ENCODE measurements at places on chromosomes 2 and 18. TPM values are rescaled to one million over a fixed set of nuclear protein-coding genes. Genes with fewer than 3 reads are reported as not detected.

DNA sequence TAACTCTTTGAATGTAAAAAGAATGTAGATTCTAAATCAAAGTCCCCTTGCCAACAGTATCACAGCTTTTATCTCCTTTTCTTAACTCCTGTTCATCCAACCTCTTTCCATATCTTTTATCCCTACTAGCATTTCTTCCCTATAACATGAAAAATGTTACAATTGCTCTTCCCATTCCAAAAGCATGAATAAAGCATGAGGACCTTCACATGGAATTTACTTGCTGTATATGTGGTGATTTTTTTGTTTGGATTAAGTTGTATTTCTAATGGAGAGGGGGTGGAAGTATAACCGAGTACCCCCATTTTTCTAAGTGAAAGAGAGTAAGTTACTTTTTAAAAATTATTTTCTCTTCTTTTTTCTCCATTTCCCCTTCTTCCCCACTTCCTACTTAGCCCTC, 94.9 kb upstream of the RBBP8 start:
- no peak for DNase-seq

DNA sequence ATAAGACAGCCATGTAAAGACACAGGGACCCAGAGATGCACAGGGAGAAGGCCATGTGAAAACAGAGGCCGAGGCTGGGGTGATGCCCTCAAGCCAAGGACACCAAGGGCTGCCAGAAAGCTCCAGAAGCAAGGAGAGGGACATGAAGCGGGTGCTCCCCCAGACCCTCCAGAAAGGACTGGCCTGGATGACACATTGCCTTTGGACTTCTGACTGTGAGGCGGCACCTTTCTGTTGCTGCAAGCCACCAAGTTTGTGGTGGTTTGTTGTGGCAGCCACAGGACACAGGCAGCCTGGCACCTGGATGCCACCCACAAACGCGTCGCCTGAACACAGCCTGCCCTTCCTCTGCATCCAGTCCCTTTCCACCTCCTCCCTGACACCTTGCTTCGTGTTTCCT, 67.1 kb downstream of the RHOB start:
- no peak for DNase-seq

- DNase-seq, result no peak
These were observed 104.7 kb upstream of the CDCA7 start for GRCh38 chr2:173249661-173250641.

- no peak for DNase-seq
These were observed 137.2 kb upstream of the TTC39C start for GRCh38 chr18:23877371-23877770.

DNA sequence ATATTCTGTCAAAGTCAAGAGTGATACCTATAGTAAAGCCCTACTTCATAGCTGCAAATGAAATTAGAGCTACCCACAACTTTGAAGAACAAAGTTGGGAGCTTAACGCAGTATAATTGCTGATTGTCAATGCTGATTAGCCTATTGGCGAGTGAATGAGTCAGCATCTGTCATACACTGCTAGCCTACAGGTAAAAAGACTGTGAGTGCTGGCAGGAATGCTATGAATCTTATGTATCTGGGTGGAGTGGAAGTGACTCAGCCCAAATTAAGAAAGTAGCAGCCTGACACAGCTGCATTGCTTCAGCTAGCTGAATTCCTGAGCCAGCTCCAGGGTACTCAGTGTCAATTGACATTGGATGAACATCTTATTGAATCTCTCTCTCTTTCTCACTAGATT, 179.4 kb upstream of the DCC start:
- DNase-seq, result no peak

GRCh38 chr18:75029481-75029880, 179.5 kb downstream of the PTGR3 start:
- no peak for DNase-seq

DNA sequence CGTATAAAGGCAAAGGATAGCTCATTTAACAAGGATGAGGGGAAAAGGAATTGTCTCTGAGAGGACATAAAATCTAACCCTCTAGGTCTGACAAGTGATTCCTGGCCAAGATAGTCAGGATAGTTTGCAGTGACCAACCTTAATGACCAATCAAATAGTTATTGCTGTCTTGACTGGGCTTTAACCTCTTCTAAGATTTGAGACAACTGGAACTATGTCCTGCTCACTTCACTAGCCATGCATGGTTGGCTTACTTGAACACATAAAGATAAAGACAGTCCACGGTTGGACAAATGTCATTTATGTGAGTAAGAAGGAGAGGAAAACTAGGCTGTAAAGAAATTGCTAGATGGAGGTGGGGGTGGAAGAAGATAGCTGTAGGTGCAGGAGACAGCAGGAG, 53.8 kb downstream of the SCN1A start:
- no peak for DNase-seq

DNA sequence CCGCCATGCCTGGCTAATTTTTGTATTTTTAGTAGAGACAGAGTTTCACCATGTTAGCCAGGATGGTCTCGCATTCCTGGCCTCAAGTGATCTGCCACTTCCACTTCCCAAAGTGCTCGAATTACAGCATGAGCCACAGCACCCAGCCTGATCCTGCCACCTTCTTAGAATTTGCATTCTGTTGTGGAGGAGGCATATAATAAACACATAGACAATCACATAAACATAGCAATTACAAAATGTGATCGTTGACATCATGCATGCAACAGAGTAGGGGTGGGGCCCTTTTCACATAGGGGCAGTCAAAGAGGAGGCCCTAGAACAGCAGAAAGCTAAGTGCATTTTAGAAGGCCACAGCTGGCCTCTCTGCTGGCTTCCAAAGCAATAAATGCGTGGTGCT, 39.9 kb upstream of the TSPYL6 start:
- DNase-seq, result peak; percentile 30

- DNase-seq, result no peak
These were observed 86.1 kb downstream of the LONRF2 start for GRCh38 chr2:100236166-100236565.

- DNase-seq, result no peak
These were observed 56.0 kb downstream of the PARD6G start for GRCh38 chr18:80191264-80191663.

GRCh38 chr2:136796339-136796738, 31.0 kb downstream of the THSD7B start:
- DNase-seq, result no peak

GRCh38 chr2:88667219-88667618, 24.3 kb upstream of the RPIA start:
- DNase-seq, result no peak

DNA sequence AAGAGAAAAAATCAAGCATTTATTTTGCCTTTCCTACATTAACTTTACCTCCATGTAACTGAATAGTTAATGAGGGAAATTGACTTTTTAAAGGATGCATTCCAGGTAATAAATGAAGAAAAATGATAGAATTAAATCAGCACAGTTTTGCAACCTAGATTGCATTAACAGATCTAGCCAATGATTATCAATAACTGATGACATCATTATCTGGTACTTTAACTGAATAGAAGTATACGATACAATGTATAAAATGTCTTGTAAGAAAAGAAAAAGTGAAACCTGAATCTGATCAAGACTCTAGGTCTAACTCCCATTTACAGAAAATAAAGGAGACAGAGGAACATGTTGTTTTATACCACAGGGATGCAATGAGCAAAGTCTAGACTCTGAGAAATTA, 126.0 kb upstream of the XPO1 start:
- no peak for DNase-seq

GRCh38 chr18:33440060-33441043, at the start of gene CCDC178:
CCDC178 (minus strand) TSS chr18:33440721; CDS start chr18:33412088, 28,633 bp downstream.
- DNase-seq, result peak; percentile 64

DNA sequence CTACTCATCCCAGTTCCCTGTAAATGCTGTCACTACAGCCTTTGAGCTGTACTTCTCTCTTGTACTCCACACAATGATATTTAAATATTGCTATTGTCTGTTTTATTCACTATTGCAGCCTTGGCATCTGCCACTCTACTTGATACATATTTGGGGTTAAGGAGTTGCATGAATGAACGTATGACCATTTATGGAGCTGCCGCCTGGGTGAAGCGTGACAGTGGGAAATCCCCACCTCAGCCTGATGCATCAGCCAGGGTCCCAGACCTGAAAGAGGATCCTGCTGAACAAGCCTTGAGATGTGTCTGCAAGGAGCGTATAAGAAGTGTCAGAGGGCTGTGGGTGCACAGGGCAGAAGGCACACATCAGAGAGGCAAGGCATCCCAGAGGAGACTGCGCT, 39.1 kb downstream of the MRPL35 start:
- no peak for DNase-seq

DNA sequence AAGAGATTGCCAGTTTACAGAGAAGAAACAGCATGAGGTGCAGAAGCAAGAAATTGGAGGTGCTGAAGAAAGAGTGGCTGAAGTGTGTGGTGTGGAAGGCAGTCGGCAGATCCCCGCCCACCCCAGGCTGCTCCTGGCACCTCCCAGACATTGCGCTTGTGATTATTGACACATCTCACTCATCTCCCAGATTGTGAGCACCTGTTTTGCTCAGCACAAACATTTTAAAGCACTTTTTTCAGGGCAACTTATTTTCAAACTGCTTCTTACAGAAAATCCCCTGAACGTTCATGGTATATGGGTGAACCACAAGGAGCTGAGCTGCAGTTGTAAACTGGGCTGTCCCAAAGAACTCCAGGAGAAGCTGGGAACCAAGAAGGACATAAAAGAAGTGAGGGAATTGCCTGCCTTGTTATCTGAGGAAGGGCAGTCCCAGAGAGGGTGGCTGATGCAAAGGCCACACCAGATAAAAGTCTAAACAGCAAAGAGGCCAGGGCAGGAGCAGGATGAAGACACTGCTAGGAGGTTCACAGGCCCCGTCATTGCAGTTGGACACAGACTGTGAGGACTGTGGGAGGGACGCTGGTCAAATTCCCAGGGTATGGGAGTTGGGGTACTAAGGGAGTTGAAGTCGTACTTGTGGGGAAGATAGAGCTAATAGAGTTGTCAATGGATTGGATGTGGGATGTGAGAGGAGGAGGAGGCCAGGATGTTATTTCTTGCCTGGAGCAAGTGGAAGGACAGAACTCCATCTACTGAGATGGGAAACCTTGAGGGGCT, 65.1 kb downstream of the INPP4A start:
- no peak for DNase-seq

- no peak for DNase-seq
These were observed 7.6 kb downstream of the RFX8 start for GRCh38 chr2:101467306-101467705.

GALR1 gene
- polyA plus RNA-seq, result 0.19 TPM

MROH2A gene
- polyA plus RNA-seq, result not detected

ALK gene
- polyA plus RNA-seq, result 0.32 TPM

GCKR gene
- not detected for polyA plus RNA-seq

ATRAID gene
- 151 TPM for polyA plus RNA-seq

VWA3B gene
- 0.25 TPM for polyA plus RNA-seq

ALLC gene
- polyA plus RNA-seq, result not detected

NETO1 gene
- polyA plus RNA-seq, result 1.1 TPM

UGT1A6 gene
- 3.0 TPM for polyA plus RNA-seq

LDLRAD4 gene
- 12.4 TPM for polyA plus RNA-seq

SCLY gene
- 21.6 TPM for polyA plus RNA-seq

PPP3R1 gene
- polyA plus RNA-seq, result 47.0 TPM

DLGAP1 gene
- polyA plus RNA-seq, result 5.3 TPM
